ENCODE measurements at places on chromosomes 1 and 21.

GRCh38 chr1:22341791-22342605 is 109.7 kb upstream of the ZBTB40 start:
- DNase-seq = peak; percentile 79

GRCh38 chr1:118075116-118075515 is 109.9 kb downstream of the SPAG17 start:
- no peak for DNase-seq

DNA sequence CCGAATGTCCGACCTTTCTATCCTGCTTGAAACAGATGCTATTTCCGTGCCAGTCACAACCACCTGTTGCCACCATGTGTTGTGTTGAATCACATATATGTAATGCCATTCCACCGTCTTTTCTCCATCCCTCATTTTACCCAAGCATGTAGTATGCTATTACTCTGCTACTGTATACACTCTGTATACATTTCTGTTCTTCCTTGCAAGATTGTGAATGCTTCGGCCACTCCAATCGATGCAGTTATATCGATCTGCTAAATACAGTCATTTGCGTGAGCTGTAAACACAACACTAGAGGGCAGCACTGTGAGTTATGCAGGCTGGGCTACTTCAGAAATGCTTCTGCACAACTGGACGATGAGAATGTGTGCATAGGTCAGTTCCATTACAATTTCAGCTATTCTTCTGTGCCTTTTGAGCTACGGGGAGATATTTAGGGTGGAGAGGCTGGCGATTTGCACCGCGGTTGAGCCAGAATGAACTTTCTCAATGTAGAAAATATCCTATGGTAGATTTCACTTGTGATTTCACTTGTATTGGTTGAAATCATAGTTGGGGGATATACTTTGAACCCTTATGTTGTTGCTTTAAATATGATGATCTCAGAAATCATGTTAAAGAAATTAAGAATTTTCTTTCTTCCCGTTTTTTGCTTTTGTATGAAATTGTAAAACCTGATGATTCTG is 289.8 kb downstream of the NTNG1 start:
- DNase-seq = peak; percentile 54

DNA sequence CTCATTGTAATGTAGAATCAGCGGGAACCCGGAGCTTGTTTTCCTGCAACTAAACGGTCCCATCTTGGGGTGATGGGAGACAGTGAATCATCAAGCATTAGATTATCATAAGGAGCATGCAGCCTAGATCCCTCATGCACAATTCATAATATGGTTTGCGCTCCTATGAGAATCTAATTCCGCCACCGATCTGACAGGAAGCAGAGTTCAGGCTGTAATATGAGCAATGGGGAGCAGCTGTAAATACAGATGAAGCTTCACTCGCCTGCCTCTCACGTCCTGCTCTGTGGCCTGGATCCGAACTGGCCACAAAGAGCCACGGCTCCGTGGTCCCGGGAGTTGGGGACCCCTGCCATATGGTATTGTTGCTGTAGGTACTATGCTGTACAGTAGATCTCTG is 1.6 kb downstream of the IFI44 start:
- DNase-seq = no peak

- DNase-seq = no peak
These were observed 7.4 kb downstream of the FOXD3 start for GRCh38 chr1:63329621-63330330.

GRCh38 chr21:40331804-40332203 is 464.6 kb downstream of the PCP4 start:
- no peak for DNase-seq

DNA sequence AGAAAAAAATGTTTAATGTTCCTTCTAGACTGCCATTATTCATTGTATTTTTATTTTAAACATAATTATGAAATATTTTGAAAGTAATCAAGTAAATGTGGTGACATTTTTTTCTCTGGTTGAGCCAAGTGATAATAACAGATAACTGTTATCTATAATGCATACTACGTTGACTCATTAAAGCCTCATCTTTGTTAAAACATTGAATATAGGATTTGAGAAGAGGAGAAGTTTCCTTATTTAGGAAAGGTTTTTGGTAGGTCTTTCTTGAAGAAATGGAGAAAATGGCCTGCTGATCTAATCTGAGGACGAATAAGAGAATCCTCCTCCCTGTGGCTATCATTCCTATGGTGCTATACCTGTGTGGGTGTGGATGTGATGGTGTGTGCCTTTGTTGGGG is 89.0 kb downstream of the NFIA start:
- DNase-seq = no peak

- peak; percentile 11 for DNase-seq
These were observed 73.5 kb downstream of the LRIG2 start for GRCh38 chr1:113146242-113147072.

GRCh38 chr1:159408862-159409400 is 23.1 kb upstream of the OR10J4 start:
- no peak for DNase-seq

DNA sequence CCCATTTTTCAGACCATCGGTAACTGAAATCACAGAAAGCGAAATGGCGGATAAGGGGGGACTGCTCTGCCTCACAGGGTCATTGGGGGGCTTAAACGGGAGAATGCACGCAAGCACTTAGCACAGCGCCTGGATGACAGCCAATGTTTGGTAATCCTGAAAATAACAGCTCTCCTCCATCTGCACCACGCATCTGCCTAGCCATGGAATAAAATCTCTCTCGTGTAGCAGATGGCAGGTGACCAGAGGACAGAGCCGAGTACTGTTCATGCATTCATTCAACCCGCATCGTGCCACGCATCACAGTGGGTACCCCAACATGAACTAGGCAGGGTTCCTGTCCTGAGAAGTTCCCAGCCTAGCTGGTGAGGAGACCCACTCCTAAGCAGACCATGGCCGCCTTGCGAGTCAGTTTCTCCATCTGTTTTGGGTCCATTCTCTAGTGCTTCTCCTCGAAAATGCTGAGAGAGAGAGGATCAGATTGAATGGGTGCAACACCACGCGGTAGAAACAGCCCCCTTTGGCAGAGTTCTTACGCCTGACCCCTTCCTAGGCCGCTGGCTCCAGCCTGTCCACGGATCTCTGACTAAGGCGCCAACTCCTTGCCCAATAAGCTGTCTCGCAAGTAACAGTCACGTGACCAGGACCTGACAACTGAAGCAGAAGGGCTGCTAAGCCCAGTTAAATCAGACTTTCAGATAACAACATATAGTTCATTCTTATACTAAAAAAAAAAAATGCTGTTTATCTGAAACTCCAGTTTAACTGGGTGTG is 7.3 kb downstream of the SLC1A7 start:
- no peak for DNase-seq

DNA sequence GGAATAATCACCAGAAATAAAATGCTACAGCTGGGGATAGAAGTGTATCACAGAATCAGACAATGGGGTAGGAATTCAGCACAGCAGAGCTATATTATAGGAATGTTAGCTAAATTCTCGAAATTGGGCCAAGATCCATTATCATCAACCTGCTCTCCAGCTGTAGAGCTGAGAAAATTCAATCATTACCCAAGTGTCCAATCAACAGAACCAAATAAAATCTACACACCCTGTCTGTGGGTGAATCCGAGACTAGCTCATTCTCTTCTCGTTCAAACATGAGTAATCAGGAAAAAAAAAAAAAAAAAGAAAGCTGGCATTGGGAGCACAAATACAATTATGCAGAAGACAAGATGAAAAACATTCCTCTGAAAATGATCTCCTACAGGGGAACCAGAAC is 119.2 kb downstream of the CDC7 start:
- DNase-seq = no peak

DNA sequence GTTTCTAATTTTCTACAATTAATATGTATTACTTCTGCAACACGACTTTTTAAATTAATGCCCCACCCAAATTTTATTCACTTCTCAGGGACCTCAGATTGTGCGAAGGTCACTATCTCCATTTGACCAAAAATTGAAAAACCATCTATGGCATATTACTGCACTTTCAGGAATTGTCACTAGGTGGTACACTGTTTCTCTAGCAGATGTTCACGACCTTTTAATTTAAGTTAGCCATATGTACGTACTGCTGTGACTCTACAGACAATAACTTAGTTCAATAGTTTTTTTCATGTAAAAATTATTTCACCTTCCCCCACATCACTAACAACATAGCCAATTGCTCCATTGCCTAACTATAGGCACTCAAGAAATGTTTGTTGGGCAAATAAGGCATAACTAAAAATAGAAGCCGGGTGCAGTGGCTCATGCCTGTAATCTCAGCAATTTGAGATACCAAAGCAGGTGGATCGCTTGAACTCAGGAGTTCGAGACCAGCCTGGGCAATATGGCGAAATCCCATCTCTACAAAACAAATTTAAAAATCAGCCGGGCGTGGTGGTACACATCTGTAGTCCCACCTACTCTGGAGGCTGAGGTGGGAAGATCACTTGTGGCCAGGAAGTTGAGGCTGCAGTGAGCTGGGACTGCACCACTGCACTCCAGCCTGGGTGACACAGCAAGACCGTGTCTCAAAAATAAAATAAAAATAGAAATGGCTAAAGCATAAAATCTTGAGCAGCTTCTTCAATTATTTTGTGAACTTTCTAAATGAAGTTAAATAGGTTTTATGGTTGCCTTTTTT is 75.7 kb upstream of the PKN2 start:
- peak; percentile 43 for DNase-seq

DNA sequence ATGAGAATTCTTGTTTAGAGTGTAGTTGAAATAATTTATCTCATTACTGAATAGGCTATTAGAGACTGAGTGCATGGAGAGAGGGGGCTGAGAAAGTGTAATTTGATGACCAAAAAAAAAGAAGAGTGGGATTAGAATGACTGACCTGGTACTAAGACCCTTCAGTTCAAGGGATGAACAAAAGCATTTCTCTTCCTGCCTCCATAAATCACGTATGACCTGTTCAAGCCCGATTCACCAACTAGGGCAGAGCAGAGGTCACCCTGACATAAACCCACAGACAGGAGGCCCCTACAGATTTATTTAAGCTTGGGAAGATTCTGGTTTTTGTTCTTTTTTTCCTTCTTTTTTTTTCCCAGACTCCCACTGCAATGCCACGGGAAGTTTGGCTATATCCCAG is 123.7 kb upstream of the COP1 start:
- no peak for DNase-seq

Measured in cardiac muscle cell (in vitro differentiated cells and primary cell).